SK-N-SH (cell line): ENCODE measurements at places on chromosomes 1 and 21. TPM values are rescaled to one million over a fixed set of nuclear protein-coding genes. Genes with fewer than 3 reads are reported as not detected.

Gene IL22RA1
- 0.03 and 0.05 TPM in 2 replicates for polyA plus RNA-seq

Gene SPRR2G
- polyA plus RNA-seq: not detected in 2 replicates

Gene DISP1
- polyA plus RNA-seq: 4.4 and 5.9 TPM in 2 replicates

Gene GCLM
- 9.4 and 12.3 TPM in 2 replicates for polyA plus RNA-seq

Gene EDARADD
- not detected in 2 replicates for polyA plus RNA-seq

Gene APCS
- not detected in 2 replicates for polyA plus RNA-seq

Gene DMRTA2
- 0.02 TPM in 1 of 2 replicates, not detected in the other for polyA plus RNA-seq

Gene MDM4
- 6.2 and 9.2 TPM in 2 replicates for polyA plus RNA-seq

Gene RIIAD1
- not detected in 2 replicates for polyA plus RNA-seq

Gene KCNA3
- 0.02 TPM in 1 of 2 replicates, not detected in the other for polyA plus RNA-seq

Gene LHX8
- 0.19 and 0.30 TPM in 2 replicates for polyA plus RNA-seq
